ENCODE measurements at places on chromosomes 11 and 22. TPM values are rescaled to one million over a fixed set of nuclear protein-coding genes. Genes with fewer than 3 reads are reported as not detected.

SLC22A12 gene
- not detected for total RNA-seq

MPEG1 gene
- 19.8 TPM for total RNA-seq

ZP1 gene
- 0.49 TPM for total RNA-seq

OR5B21 gene
- not detected for total RNA-seq

IGLL1 gene
- 0.39 TPM for total RNA-seq

Data from skin of body (tissue), 3 donors.